Stimulated activated CD8-positive, alpha-beta memory T cell treated with anti-CD3 and anti-CD28 coated beads, Interleukin-15, amount 100 ng/mL, for 24 hours (primary cell): ENCODE measurements at places on chromosomes 13 and 19.

DNA sequence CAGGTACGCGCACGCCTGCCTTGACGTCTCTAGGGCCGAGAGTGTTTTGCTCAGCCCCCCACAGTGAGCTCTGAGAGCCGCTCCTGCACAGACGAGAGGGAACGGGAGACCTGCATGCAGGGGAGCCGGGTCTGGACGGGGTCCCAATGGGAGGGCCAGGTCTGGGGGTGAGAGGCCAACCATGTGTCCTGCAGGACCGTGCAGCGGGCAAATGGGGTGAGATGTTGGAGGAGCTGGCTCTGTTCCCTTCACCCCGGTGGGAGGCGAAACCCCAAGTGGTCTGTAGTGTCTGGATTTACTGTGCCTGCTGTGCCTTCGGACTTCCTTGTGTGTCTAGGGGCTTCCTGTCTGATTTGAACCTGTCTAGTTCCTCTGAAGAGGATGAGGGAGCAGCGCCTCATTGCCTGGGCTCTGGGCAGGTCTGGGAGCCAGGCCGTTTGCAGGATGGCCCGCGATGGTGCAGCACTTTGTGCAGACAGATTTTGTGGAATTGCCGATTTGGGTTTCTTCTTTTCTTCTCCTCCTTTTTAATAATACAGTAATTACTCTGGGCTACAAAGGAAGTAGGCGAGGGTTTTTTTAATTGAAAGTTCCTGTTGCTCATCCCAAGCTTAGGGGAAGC is 2.1 kb downstream of the CSNK1G2 start:
- DNase-seq: no peak

DNA sequence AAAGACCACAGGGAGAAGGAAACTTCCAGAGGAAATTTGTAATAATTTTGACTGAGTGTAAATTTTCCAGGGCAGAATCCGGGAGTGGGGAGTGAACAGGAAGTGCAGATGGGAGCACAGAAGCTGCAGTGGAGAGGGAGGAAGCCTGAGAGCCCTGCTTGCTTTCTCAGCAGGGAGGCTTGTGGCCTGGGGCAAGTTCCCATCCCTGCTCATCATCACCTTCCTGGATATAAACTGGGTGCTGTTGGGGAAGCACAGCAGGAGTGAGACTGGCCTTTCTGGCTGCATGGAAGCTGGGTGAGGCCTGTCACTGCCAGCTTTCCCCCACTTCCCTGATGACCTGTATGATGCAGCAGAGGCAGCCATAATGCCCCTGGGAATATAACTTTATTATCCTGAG is 532.9 kb downstream of the SLITRK6 start:
- DNase-seq: no peak

- no peak for DNase-seq
These were observed 3.8 kb downstream of the PPP1R12C start for GRCh38 chr19:55113570-55114039.

- DNase-seq: no peak
These were observed 154.0 kb downstream of the NALCN start for GRCh38 chr13:101262306-101262705.
